ENCODE measurements at places on chromosomes 7 and 10.

GRCh38 chr7:79386688-79387422, 66.6 kb downstream of the MAGI2 start:
- DNase-seq: no peak

DNA sequence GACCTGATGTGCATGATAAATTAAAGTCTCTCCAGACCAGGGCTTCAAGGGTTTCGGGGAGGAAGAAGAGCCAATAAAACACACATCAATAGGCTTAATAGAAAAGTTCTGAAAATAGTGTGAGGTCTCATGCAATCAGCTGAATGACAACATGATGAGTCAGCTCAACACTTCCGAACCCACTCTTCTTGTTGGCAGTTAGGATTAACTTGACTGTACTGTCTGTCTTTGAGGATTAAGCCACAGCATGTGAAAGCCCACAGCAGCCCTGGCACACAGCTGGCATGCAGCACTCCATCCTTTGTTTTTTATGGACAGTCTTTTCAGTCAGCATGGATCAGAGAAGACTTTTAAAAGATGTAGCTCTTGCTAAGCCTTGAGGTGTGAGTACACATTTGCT, 526.9 kb upstream of the VSTM2A start:
- no peak for DNase-seq

DNA sequence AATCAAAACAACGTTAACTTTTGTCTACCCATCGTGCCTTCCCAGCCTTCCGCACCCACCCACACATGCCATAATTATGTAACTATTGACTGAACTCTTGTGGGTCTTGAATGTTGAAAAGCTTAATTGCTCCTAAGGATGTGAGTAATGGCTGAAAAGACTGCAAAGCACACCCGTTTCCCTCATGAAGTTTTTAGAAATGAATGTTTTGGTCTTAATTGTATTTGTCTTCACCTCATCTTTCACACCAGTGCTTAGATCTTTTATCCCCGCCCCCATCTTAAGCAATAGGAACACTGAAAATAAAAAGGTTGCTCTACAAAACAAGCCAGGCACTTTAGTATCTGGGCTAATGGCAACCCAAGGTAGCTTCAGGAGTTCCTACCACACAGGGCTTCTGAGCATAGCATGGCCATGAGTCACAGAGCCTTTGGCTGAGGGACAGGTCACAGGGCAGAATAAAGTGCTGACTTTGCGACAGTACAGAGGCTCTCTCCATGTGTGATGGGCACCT, 690.5 kb downstream of the PARD3 start:
- no peak for DNase-seq

DNA sequence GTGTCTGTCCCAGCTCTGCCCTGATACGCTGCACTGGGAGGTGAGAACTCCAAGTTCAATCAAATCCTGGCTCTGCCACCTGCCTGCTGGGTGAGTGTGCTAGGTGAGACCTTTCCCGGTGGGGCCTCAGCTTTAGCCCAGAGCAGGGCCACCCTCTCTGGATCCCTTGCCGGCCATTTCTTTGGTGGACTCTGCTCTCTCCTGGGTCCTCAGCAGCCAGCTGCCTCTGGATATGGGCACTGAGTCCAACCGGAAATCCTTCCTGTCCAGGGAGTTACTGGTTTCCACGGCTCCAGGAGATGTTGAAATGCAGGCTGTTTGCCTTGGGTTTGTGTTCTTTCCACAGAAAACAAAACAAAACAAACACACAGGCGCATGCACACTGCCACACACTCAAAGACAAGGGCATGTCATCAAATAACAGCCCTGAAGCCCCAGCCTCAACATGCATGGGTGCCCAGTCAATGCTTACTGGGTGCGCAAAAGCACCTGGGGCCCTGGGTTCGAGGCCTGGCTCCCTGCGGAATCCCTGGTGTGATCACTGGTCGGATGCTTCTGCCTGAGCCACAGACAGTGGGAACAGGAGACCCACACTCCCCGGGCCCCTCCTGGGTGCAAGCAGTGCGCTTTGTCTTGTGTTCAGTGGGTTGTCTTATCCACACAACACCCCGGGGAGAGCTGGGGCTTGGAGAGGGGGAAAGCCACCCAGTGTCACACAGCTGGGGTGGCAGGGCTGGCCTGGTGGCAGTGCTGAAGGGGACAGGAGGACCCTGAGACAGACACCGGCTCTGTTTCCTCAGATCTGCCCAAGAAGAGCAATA, 33.1 kb downstream of the PPIF start:
- no peak for DNase-seq

GRCh38 chr10:35607475-35608327, 2.6 kb downstream of the GJD4 start:
- no peak for DNase-seq

- no peak for DNase-seq
Measured at GRCh38 chr10:47282657-47283018, 17.4 kb upstream of the GDF10 start.

Measured in NCI-H187 (cell line).